ENCODE measurements at places on chromosomes 11 and 22.

DNA sequence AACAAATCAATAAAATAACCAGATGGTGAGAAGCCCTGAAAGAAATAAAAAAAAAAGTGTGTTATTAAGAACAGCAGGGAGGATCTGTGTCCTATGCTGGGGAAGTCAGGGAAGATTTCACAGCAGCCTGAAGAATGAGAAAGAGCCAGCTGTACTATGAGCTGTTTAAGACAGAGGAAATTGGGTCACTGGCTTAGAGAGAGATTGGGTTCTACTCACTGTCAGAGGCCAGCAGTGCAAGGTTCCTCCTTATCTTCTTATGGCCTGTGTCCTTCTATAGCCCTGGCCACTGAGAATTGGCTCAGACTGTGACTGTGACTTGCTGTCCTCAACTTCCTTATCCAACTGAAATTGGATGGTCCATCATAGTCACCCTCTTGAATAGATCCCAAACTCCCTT is 54.8 kb upstream of the FDX1 start:
- DNase-seq = no peak

- DNase-seq = no peak
Observed at GRCh38 chr11:108592591-108593213, 866 bp downstream of the EXPH5 start.

GRCh38 chr22:29716814-29717545 is 2.8 kb upstream of the CABP7 start:
- DNase-seq = peak; percentile 40

DNA sequence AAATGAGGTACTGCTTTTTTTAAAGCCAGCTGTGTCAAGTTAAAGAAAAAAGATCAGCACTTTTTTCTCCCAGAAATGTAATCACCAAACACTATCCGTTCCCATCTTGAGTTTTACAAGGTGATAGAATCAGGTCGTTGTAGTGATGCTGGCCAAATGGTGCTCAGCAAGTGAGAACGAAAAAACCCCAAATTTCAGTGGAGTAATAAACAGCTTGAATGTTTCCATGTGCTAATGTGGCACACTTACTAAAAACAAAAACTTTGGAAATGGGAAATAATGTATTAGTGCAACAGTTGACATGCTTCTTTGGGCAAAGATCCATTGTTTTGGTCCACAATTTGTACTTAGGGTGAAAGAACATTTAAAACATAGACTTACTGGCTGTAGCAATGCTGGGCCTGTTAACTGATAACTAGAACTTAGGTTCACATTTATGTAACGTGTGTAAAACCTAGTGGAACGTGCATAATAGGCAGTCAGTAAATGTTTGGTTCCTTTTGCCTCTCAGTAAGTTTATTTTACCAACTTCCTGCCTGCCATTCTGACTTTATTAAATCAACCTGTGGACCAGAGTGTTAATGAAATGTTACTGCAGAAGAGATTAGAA is 15.4 kb upstream of the GDPD4 start:
- DNase-seq = no peak

GRCh38 chr22:25084405-25085107 is 115.1 kb upstream of the CRYBB3 start:
- DNase-seq = no peak

DNA sequence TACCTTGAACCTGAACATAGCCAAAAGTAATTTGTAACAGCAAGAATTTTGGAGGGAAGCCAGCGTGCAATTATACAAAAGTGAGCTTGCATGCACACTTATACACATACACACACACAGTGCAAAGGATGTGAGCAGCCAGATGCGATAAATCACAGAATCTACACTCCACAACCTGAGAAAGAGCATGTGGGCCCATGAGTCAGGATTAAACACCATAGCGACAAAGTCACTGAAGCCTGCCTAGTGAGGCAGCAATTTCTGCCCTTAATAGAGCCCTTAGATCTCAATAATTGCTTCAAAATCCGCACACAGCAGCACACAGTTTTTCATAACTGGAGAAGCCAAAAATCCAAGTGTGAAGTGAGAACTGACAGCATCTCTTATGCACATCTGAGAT is 42.6 kb upstream of the TEAD1 start:
- DNase-seq = no peak

Measured in brain pericyte (primary cell).